ENCODE measurements at places on chromosomes 4 and X.

DNA sequence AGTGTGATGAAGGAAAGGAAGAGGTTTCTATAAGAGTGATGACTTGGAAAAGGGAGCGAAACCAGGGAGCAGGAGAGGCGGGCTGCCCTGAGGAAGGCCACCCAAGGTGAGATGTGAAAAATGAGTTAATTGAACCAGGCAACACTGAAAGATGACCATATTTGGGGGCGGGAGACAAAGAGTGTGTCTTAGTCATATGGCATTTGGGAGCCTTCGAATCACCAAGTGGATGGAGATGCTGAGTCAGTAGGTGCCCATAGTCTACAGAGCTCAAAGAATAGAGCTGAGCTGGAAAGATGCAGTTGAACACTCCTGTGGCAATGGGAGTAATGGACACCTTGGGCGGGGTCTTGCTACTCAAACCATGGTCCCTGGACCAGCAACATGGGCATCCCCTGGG lies 8.3 kb upstream of the TLR8 start:
- DNase-seq = no peak

- DNase-seq = no peak
These were observed 185.5 kb upstream of the AFF2 start for GRCh38 chrX:148314876-148315275.

- no peak for DNase-seq
These were observed 338.1 kb upstream of the F9 start for GRCh38 chrX:139192386-139192961.

GRCh38 chrX:55167124-55167803 lies 52.9 kb upstream of the PAGE5 start:
- no peak for DNase-seq

DNA sequence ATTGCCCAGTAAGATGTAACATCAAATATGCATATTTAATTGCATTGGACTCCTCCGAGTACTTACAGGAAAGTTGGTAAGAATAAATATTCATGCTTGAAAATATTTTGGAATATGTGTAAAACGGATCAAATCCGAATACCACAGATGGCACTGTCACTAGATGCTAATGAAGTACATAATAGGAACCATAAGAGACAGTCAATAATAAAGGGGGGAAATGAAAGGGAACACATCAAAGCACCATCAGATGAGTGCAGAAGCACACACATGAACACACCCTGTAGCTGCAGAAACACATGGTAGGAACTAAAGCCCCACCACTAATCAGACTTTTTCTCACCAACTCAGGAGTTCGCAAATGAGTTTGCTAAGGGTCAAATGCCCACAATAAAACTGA lies 52.2 kb upstream of the PAGE5 start:
- no peak for DNase-seq

DNA sequence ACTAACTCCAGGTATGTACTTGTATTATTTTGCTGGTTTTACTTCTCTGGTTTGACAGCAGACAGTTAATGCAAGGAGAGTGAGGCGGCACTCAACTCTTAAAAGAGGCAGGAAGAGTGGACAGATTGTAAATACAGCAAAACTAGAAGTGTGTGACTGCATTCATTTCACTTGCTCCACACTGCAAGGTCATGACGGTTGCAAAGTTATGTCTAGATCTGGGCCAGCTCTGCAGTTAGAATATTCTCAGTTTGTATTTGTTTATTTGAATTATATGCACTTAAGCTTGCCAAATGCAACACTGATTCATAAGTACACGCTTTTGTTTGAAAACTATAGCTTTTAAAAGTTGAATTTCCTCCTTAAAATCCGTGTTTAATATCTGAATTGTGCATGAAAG lies 148.9 kb downstream of the STIM2 start:
- DNase-seq = no peak

- peak; percentile 15 for DNase-seq
These were observed 217.6 kb downstream of the PTTG2 start for GRCh38 chr4:38177641-38178391.

DNA sequence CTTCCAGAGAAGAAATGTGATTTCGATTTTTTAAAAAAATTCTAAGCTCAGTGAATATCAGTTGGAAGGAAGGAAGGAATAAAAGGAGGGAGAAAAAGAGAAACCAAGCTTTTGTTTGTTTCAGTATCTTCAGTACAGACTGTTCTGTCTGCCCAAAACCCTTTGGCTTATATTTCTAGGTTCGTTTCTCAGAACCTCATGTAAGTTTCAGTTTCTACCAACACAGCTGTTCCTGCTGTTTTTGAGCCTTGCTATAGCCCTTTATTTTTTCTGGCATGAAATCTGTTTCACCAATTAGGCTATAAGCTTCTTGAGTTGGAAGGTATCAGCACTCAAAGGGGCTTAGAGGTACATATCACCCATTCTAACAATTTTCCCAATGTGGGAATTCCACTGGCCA lies 157.9 kb downstream of the GBA3 start:
- no peak for DNase-seq

- DNase-seq = no peak
These were observed 4.0 kb upstream of the SH2D1A start for GRCh38 chrX:124342174-124342867.

GRCh38 chrX:53716328-53717088 lies 30.0 kb upstream of the HUWE1 start:
- DNase-seq = peak; percentile 27

- no peak for DNase-seq
These were observed 123.0 kb downstream of the KDR start for GRCh38 chr4:55002431-55002830.

GRCh38 chr4:73945674-73946449 lies 36.0 kb downstream of the PF4 start:
- no peak for DNase-seq

DNA sequence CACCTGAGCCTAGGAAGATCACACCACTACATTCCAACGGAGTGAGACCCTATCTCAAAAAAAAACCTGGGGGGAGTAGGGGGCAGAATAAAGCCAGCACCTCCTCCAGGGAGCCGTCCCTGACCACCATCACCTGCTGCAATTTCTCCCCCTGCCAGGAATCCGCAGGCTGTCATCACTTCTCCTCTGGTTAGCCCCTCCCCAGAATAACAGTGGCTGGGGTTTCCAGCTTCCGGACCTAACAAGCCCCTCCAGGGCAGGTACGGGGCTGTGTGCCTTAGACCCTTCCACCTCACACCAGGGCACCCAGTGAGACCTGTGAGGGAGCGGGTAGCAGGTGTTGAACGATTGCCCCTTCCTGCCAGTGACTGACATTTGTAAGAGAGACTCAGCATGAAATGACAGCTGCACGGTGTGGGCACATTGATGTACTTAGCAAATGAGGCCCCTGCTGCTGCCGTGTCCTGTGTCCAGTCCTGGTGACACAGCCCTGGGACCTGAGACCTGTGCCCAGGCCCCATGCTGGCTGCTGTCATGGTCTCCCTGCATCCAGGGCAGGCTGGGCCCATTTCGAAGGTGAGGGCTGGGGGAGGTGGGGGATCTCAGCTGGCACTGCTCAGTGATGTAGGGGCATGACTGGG lies 6.7 kb upstream of the WFS1 start:
- no peak for DNase-seq

DNA sequence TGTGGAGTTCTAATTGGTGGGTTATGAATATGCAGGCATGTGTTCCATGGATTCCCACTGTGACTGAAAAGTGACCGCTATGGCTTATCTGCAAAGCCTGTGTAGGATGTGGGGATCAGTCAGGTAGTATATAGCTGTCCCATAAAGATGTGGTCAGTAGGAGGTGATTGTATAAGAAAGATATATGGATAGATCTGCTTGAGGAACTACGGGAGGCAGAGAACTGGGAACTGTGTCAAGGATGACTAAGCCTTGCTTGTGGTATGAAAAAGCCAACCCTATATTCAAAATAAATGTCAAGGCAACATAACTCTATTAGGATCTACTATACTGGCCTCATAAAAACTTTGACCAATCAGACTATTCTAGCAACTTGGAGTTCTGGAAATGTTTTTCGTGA lies 185.2 kb downstream of the KLHL4 start:
- DNase-seq = no peak

- no peak for DNase-seq
These were observed 106.9 kb upstream of the ACSL4 start for GRCh38 chrX:109839694-109840567.

GRCh38 chr4:113636438-113636818 lies 125.1 kb downstream of the CAMK2D start:
- DNase-seq = no peak

- no peak for DNase-seq
These were observed 53.6 kb downstream of the KLF3 start for GRCh38 chr4:38717604-38718003.

DNA sequence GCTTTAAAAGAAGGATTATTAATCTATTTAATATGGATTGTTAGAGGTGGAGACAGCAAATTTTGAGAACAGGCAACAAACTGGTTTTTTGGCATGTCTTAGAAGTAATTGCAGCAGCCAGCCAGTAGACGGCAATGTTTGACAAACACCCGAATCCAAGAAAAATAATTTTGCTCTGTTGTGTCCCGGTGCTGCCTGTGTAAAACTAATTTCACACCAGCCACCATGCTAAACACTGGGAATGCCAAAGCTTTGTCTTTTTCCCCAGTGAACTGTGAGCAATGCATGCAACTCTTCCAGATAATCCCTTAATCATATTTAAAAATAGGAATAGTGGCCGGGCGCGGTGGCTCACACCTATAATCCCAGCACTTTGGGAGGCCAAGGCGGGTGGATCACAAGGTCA lies 25.9 kb downstream of the SMIM31 start:
- no peak for DNase-seq

GRCh38 chrX:130502016-130502570 lies 100.3 kb downstream of the RBMX2 start:
- no peak for DNase-seq

- DNase-seq = no peak
These were observed 510.0 kb downstream of the NLGN4X start for GRCh38 chrX:5718651-5719050.

GRCh38 chr4:20172070-20172760 lies 79.5 kb upstream of the SLIT2 start:
- DNase-seq = no peak

GRCh38 chrX:88940904-88941303 lies 193.9 kb downstream of the CPXCR1 start:
- DNase-seq = no peak

- no peak for DNase-seq
These were observed 71.3 kb upstream of the PGRMC2 start for GRCh38 chr4:128358913-128359279.

Measured in T-helper 9 cell (primary cell).